Foreskin fibroblast (primary cell): ENCODE measurements at places on chromosomes 16 and 17.

- DNase-seq: peak; percentile 9
Observed at GRCh38 chr17:56222255-56222654, 69.0 kb downstream of the ANKFN1 start.

DNA sequence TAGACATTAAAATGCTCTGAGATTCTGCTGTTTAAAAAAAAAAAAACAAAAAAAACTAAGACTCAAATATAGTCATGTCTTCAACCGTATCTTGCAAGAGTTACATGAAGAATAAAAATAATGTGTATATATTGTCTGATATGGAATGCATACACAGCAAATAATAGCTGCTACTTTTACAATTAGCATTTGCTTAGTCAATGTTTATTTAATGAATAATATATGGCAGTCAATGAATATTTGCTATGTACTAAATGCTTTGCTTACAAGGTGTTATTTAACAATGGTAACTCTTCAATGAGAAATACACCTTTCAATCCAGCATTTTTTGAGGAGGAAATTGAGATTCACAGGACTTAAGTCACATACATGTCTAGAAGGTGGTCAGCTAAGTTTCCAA is 718.8 kb upstream of the SOX9 start:
- DNase-seq: no peak

GRCh38 chr16:1757714-1758461 is 13.5 kb downstream of the NME3 start:
- no peak for DNase-seq

DNA sequence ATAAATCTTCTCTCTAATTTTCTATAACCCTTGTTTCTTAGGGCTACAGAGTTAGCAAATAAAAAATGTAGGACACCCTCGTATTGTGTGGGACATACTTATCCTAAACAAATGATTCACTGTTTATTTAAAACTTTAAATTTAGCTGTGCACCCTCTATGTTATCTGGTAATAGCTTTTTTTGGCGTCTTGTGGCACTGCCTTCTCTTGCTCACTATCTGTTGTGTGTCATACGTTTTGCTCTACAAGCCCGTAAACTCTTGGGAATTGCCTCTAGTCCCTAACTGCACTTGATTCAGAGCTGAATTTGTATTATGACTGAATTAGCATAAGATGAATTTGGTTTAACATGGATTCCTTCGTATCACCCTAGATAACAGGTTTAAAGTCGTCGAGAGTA is 144.3 kb upstream of the MYOCD start:
- no peak for DNase-seq

- no peak for DNase-seq
Observed at GRCh38 chr17:66339561-66339960, 37.1 kb downstream of the PRKCA start.

GRCh38 chr17:68800751-68801150 is 154.4 kb downstream of the ABCA8 start:
- peak; percentile 50 for DNase-seq

- peak; percentile 63 for DNase-seq
Observed at GRCh38 chr16:3112058-3112880, at the start of gene ZNF205. ZNF205 (plus strand) TSS chr16:3112586; CDS start chr16:3113431, 845 bp downstream.

GRCh38 chr17:68143425-68143824 is 104.4 kb upstream of the AMZ2 start:
- no peak for DNase-seq

DNA sequence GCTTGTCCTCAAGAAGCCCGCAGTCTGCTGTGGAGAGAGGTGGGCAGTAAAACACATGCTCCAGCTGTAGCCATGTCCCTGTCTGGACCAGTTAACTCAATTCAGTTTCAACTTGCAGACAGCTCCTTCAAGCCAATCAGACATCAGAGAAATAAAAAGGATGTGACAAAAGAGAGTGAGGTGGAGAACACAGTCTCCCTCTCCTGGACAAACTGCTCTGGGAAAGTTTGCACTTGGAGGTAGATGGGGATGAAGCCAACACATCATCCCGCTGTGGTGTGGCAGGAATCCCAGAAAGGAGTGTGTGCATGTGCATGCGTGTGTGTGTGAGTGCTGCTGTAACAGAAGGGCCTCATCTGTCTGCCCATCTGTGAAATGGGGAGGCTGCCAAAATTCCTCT is 358.6 kb upstream of the ASIC2 start:
- no peak for DNase-seq

GRCh38 chr17:68346448-68346847 is 55.2 kb downstream of the ARSG start:
- no peak for DNase-seq

DNA sequence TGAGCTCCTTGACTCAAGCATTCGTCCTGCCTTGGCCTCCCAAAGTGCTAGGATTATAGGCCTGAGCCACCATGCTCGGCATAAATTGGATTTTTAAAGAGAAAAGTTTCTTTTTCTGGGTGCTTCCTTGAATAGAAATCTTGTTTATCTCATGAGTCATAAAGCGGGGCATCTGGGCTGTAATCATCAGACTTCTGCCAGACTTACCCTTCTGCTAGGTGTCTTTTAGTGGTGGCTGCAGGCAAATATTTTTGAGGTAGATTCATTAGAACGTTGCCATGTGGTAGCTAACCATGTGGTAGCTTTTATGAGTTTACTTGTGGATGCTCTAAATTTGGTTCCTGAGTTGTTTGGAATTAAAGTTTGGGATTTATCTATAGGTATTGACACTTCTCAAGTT is 13.4 kb downstream of the PGS1 start:
- peak; percentile 79 for DNase-seq

GRCh38 chr16:4373909-4374742 is 2.5 kb downstream of the VASN start:
- peak; percentile 97 for DNase-seq

DNA sequence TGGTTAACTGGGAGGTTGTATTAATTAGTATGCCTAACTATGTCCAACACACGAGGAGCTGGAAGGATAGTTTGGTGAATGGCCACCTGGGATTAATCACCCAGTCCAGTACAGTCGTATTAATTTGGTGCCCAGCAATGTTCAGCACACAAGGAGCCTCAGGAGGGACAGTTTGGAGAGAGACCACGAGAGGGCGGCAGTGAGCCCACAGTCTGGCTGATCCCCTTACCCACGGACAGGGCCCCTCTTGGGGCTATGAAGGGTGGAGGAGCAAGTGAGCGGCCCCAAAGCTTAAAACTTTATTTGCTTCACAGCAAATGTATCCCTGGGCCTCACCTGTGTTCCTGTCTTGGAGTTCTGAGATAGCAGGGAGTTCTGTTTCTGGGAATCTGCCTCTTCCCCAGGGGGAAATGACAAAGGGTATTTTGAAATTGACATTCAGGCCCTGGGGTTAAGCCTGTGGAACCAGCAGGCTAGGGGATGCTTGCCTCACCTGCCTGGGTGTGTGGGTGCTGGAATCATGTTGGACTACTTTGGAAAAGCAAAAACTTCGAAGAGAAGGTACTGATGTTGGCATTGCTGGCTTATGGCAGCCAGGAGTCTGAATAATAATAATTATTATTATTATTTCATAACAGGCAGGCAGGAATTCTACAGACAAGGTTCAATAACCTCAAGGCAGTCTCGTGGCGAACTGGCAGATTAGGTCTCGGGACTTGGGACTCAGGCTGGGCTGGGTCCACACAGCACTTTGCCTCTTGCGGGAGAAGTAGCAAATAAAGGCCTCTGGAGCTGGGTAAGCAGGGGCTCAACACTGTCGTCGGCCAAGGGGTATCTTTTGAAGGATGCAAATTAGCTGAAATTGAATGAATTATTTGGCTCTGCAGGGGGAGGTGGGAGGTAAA is 227.6 kb upstream of the ASIC2 start:
- DNase-seq: no peak

GRCh38 chr16:8756755-8757154 is 40.7 kb downstream of the TMEM186 start:
- DNase-seq: no peak

DNA sequence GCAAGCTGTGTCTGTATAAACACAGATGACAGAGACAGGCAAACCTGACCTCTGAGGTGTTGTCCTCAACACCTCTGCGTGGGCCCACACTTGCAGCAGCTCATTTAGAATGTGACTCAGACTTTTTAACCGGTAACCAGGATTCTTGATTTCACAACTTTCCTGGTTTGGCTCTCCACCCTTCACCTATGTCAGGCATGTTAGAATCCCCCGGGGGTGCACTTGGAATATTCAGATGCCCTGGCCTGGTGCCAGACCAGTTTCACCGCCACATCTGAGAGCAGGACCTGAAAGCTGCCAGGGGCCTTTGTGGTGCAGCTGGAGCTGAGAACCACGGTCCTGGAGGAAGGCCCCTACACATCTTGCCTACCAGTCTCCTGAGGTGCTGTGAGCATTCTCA is 4.8 kb downstream of the DHODH start:
- DNase-seq: peak; percentile 22

- DNase-seq: no peak
Observed at GRCh38 chr16:75801307-75801706, 75.0 kb upstream of the CPHXL start.

GRCh38 chr16:29779474-29779873 is 1.4 kb downstream of the ZG16 start:
- DNase-seq: no peak

DNA sequence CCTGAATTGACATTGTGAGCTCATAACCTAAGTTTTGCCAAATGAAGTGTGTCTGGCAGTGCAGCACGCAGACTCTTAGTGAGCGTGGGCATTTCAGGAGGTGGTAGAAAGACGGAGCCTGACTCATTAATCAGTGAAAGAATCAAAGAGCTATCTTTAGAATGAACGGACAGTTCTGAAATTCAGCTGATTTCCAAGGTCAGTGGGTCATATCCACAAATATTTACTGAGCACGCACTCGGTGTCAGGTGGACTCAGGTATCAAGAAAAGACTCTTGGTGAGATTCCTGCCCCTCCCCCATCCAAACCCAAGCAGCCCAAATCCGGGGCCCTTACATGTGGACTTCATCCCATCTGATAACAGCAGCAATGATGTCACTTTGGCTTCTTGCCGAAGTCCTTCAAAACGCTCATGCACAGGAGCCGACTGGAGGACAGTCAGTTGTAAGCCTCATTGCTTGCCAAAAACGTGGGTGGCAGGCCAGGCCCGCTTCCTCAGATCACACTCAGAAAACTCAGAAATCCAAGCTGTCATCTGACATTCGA is 185.8 kb downstream of the HS3ST3A1 start:
- DNase-seq: peak; percentile 88

DNA sequence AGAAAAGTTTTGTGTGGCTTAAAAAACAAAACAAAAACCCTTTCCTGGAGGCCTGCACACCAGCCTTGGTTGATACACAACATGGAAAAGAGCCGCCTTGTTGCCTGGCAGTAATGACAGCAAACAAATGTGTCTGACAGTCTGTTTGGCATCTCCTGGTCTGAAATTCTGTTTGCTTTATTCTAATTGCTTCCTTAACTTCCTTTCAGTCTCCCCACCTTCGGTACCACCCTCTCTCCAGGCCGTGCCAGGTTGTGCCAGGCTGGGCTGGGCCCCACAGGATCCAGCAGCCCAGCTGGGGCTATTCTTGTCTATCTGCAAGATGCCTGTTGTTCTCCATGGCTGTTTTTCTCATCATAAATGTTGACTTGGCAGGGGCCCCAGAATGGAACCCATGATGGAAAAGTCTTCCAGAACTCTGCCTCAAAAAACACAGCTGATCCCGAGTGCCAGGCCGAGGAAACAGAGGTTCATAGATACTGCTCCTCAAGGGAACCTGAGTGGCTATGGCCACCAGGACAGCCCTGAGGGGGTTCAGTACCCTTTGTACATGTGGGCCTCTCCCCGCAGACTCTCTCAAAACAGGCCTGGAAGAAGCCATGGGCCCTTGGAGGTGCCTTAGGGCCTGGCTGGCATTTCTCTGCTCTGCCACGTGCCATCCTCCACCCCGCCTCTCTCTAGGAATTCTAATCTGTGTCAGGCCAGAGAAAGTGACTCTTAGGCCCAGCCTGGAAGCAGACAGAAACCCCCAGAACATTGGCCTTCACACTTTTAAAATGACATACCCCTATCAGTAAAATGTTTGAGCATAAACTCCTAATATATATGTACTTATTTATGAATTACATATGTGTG is 50.5 kb downstream of the YPEL2 start:
- DNase-seq: no peak

DNA sequence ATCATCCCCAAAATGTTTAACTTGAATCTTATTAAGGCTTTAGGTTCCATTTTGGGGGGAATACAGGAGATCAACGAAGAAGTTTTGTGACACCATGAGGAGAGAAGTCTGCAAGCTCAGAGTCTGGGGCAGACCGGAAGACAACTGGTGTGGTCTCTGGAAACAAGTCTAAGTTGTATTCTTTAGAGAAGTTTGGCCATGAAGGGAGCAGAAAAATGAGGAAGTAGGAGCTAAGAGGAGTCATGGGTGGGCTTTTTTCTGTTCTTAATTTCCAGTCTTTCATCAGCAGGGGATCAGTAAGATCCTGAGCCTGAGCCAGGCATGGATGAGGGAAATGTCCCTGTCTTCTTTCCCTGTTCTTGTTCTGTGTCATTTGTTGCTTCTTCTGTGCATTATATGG is 35.8 kb upstream of the NF1 start:
- no peak for DNase-seq

GRCh38 chr17:67487506-67487905 is 110.4 kb downstream of the PITPNC1 start:
- peak; percentile 39 for DNase-seq

GRCh38 chr16:14041164-14041563 is 30.0 kb upstream of the MRTFB start:
- DNase-seq: no peak

DNA sequence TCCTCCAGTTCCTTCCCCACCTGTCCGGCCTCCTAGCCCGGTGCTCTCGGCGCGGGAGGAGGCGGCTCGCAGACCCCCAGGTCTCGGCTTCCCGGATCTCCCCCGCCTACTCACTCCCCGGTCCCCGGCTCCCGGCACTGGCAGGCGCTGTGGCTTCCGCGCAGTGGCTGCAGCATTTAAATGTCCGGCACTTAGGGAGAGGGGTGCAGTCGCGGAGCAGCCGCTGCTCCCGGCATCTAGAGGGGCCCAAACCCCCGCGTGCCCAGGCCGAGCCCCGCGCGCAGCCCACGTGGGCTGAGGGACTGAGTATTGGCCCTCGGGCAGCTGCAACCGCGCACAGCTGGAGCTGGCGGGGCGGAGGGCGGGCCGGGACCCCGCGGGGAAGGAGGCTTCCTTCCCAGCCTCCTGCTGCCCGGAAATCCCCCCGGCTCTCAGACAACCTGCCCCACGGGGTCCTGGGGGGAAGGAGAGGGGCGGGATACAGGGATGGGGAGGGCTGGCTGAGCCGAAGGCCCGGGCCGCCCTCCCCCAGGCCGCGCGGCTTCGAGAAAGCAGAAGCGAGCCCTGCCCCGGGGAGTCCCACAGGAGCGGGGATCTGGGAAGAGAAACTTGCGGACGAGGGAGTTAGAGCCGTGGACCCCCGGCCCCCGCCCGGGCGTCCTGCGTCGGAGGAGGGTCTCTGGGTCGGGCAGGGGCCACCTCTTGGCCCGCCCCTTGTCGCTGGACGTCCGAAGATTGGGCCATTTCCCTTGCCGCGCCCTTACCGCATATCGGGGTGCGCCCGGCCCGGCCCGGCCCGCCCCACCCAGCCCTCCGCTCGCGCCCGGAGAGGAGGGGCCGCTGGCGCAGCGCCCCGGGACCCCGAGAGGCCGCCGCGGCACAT is at the start of gene MMP25:
Gene MMP25 (plus strand): TSS at position 804 of the 883 bp plus-strand sequence. CDS start 357 bp downstream, outside the sequence.
- no peak for DNase-seq

- DNase-seq: no peak
Observed at GRCh38 chr16:4958510-4959438, 644 bp downstream of the SEC14L5 start.

- no peak for DNase-seq
Observed at GRCh38 chr16:56203052-56203451, 11.8 kb downstream of the GNAO1 start.
